ENCODE measurements at places on chromosomes 5 and 9. TPM values are rescaled to one million over a fixed set of nuclear protein-coding genes. Genes with fewer than 3 reads are reported as not detected.

The FRMPD1 gene
- not detected for total RNA-seq

The SPEF2 gene
- total RNA-seq: 1.1 TPM

The OR13C4 gene
- total RNA-seq: not detected

The POU5F2 gene
- 0.10 TPM for total RNA-seq

The C5orf34 gene
- 20.1 TPM for total RNA-seq

The GABRB2 gene
- total RNA-seq: 0.47 TPM

The OR1Q1 gene
- total RNA-seq: not detected

The UGCG gene
- 130 TPM for total RNA-seq

The OBP2B gene
- not detected for total RNA-seq

The RETREG1 gene
- total RNA-seq: 0.60 TPM

The ATOX1 gene
- 208 TPM for total RNA-seq

The PTGDS gene
- total RNA-seq: not detected

The LCN2 gene
- not detected for total RNA-seq

The NHP2 gene
- total RNA-seq: 563 TPM

All from HT1080 (cell line).